ENCODE measurements at places on chromosomes 2 and 18. TPM values are rescaled to one million over a fixed set of nuclear protein-coding genes. Genes with fewer than 3 reads are reported as not detected.

The GAL3ST2 gene
- polyA plus RNA-seq: not detected

The C1QL2 gene
- polyA plus RNA-seq: not detected

GRCh38 chr2:37843556-37843955 lies 81.5 kb upstream of the RMDN2 start:
- H3K36me3 ChIP-seq: no peaks in the 10 kb centered on the region
- peaks cover 5% of the 10 kb centered on the region for H3K27me3 ChIP-seq
- peaks cover 3% of the 10 kb centered on the region for H3K4me1 ChIP-seq
- no peak for DNase-seq
- H3K27ac ChIP-seq: no peak overlapping the region
- H3K4me3 ChIP-seq: no peak overlapping the region

- peaks cover 29% of the 10 kb centered on the region for H3K36me3 ChIP-seq
- peaks cover 18% of the 10 kb centered on the region for H3K4me1 ChIP-seq
- no peaks in the 10 kb centered on the region for H3K27me3 ChIP-seq
- peak overlapping the region; percentile 39 for H3K27ac ChIP-seq
Observed at GRCh38 chr2:218722876-218723785, 12.5 kb downstream of the TTLL4 start.

DNA sequence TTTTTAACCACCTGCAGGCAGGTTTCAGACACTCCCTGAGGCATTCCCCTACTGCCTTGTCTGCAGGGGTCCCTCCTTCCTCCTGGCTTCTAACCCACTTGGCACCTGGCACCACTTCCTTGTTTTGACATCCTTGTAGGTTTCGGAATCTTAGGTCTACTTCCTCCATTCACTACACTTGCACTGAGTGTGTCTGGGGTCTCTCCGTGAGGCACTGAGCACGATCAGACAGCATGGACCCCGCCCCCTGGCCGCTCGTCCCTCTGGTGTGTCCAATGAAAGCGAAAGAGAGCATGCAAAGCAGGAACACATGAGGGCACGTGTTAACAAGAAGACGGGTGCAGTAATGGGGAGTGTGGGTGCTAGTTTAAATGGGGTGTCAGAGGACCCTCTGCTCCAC lies 63.8 kb downstream of the HAUS1 start:
- H3K36me3 ChIP-seq: no peaks in the 10 kb centered on the region
- peak overlapping the region; percentile 96 for H3K27ac ChIP-seq
- DNase-seq: peak; percentile 90

The ANKAR gene
- polyA plus RNA-seq: 30.9 TPM

GRCh38 chr2:108594132-108594981 lies 60.1 kb downstream of the LIMS1 start:
- no peaks in the 10 kb centered on the region for H3K27me3 ChIP-seq
- no peak for DNase-seq
- H3K4me3 ChIP-seq: no peak overlapping the region

The CENPA gene
- polyA plus RNA-seq: not detected

DNA sequence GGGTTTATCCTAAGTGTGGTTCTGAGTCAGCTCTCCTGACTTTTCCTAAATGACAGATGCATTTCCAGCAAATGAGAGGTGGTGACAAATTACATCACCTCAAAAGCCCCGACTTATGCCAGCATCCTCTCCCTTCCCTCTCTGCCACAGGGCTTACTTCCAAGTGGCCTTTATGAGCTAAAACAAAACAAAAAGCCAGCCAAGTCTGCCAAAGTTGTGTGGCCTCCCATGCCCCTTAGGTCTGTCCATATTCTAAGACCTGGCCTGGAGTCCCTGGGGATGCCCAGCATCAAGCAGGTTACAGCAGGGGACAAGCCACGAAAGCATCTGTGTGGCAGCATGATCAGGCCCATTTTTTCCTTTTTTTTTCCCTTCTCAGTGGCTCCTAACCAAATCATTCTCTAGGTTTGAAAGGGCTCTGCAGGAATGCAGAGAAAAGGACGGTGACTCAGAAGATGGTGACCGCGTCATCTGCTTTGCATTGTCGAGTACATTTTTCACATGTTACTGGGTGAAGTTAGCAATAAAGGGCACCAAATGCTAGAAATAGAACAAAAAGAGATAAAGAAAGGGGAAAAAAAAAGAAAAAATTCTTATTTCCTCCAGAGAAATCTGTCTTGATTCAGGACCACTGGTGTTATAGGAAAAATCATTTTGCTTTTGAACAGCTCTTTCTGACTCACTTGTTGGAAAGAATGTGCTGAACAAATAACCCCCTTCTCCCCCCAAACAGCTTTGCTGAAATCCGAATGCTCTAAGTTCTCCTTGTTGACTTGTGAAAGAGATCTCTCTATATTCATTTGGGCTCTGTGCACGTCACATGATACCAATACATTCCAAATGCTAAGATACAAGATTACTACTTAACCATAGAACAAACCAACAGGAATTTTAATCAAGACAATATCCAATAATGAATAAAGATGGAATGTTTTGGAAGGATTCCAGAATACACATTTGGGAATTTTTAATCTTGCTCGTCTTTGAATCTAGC lies 178.7 kb downstream of the EN1 start:
- no peaks in the 10 kb centered on the region for H3K36me3 ChIP-seq
- no peak overlapping the region for H3K4me3 ChIP-seq
- no peaks in the 10 kb centered on the region for H3K4me1 ChIP-seq
- no peak for DNase-seq
- H3K27me3 ChIP-seq: no peaks in the 10 kb centered on the region

The OR6B2 gene
- polyA plus RNA-seq: not detected

The PROKR1 gene
- not detected for polyA plus RNA-seq

DNA sequence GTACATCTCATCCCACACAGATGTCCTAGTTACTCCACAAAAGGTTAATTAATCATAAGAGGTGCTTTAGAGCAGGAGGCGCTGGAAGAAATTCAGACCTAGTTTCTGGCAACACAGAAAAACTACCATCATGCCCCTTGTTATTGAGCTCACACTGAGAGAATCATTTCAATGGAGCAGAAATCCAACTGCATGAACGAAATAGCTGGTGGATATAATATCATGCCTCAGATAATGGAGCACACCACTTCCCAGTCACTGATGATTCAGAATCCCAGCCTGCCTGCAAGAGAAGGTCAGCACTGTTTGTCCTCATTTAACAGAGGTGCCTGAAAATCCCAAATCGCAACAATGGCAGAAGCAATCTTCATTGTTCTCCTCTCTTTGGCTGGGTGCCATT lies 125.8 kb upstream of the CREB1 start:
- H3K4me3 ChIP-seq: no peak overlapping the region
- H3K27me3 ChIP-seq: no peaks in the 10 kb centered on the region
- DNase-seq: no peak
- H3K36me3 ChIP-seq: peaks cover 9% of the 10 kb centered on the region
- no peak overlapping the region for H3K27ac ChIP-seq

DNA sequence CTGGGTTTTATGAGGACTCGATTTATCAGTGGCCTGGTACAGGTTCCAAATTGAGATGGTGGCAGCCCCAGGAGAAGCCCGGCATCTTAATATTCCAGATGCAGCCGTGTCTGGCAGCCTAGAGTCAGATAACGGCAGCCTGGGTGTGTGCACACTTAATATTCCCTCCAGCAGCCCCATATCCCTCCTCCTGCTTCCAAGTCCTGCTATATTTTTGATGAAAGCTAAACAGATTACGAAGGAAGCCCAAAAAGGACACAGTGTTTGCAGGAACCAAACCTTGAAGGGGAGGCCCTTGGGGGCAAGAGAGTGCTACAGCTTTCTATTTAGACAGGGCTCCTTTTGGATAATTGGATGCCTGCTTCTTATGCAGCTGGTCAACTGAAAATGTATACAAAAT lies 25.1 kb upstream of the ALK start:
- H3K27ac ChIP-seq: no peak overlapping the region
- H3K36me3 ChIP-seq: no peaks in the 10 kb centered on the region
- no peaks in the 10 kb centered on the region for H3K4me1 ChIP-seq
- peaks cover 16% of the 10 kb centered on the region for H3K27me3 ChIP-seq

DNA sequence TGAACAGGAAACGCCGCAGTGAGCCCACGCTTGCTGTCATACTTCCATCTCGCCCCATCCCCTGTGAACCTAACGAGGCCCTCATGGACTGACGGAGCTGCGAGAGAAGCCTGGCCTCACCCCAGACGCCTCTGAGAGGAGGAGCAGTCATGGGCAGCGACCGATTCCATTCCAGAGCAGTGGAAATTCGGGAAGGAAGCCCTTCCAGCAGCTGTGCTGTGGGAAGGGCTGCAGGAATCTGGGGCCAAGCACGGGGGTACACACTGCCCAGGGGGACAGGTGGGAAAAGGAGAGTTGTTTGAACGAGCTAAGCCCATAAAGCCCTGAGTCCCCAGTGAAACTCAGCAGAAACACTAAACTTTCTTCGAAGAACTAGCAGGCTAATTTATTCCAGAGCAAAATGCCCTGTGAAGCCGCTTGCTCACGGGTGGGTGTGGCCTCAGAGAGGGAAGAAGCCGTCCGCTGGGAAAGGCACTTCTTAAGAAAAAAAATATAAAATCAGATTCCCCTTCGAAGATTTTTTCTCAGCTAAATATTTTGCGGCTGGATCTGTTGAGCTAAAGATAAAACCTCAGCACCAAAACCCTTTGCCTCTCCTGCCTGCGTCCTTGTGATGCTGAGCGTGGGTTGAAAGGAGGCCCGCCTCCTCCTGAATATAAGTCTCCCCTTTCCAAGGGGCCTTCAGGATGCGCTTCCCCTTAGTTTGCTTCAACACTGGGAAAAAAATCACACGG lies 38.2 kb downstream of the ANKMY1 start:
- H3K27ac ChIP-seq: peak overlapping the region; percentile 86
- no peaks in the 10 kb centered on the region for H3K27me3 ChIP-seq
- DNase-seq: no peak
- H3K4me3 ChIP-seq: no peak overlapping the region
- peaks cover 22% of the 10 kb centered on the region for H3K36me3 ChIP-seq

- peaks cover 47% of the 10 kb centered on the region for H3K4me1 ChIP-seq
- DNase-seq: no peak
- peak overlapping the region; percentile 98 for H3K27ac ChIP-seq
- peak overlapping the region; percentile 90 for H3K4me3 ChIP-seq
- peaks cover 8% of the 10 kb centered on the region for H3K27me3 ChIP-seq
Observed at GRCh38 chr2:225042800-225043167, 516 bp upstream of the DOCK10 start.

- no peaks in the 10 kb centered on the region for H3K4me1 ChIP-seq
- no peak overlapping the region for H3K27ac ChIP-seq
- H3K4me3 ChIP-seq: no peak overlapping the region
- no peaks in the 10 kb centered on the region for H3K27me3 ChIP-seq
- H3K36me3 ChIP-seq: no peaks in the 10 kb centered on the region
Observed at GRCh38 chr2:223366566-223366965, 235.6 kb downstream of the SCG2 start.

The ARHGEF33 gene
- polyA plus RNA-seq: 0.30 TPM

GRCh38 chr2:105473011-105473410 lies 74.2 kb upstream of the FHL2 start:
- H3K27me3 ChIP-seq: no peaks in the 10 kb centered on the region
- DNase-seq: no peak
- H3K36me3 ChIP-seq: no peaks in the 10 kb centered on the region
- no peaks in the 10 kb centered on the region for H3K4me1 ChIP-seq
- H3K4me3 ChIP-seq: no peak overlapping the region
- no peak overlapping the region for H3K27ac ChIP-seq

DNA sequence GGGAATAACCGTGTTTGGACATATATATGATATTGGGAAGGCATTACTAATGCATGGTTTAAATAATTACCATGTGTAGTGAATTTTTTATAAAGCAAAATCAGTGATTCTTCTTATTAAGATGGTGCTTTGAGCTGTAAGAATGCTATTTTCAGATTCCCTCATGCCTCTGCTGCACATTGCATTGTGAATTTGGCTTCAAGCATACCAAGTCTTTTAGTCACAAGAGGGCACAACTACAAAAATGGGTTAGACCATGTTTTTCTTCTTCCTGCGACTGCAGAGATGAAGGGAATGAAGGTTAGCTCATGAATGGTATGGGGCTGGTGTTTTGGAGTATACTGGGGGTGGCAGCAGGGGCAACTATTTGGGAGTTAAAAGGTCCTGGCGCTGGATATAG lies 320.1 kb downstream of the SLC4A3 start:
- DNase-seq: no peak
- no peaks in the 10 kb centered on the region for H3K36me3 ChIP-seq
- no peak overlapping the region for H3K4me3 ChIP-seq
- H3K27me3 ChIP-seq: no peaks in the 10 kb centered on the region
- no peaks in the 10 kb centered on the region for H3K4me1 ChIP-seq
- no peak overlapping the region for H3K27ac ChIP-seq

The CCDC178 gene
- polyA plus RNA-seq: not detected

The DPP4 gene
- polyA plus RNA-seq: 0.11 TPM

The FOXD4L1 gene
- not detected for polyA plus RNA-seq

GRCh38 chr2:101756266-101756665 lies 58.8 kb downstream of the MAP4K4 start:
- no peak for DNase-seq
- no peaks in the 10 kb centered on the region for H3K27me3 ChIP-seq
- H3K36me3 ChIP-seq: no peaks in the 10 kb centered on the region

The SLC14A1 gene
- 3.8 TPM for polyA plus RNA-seq

GRCh38 chr2:48567671-48568070 lies 37.7 kb downstream of the STON1 start:
- H3K4me1 ChIP-seq: no peaks in the 10 kb centered on the region
- no peak overlapping the region for H3K27ac ChIP-seq
- H3K4me3 ChIP-seq: no peak overlapping the region
- peaks cover 4% of the 10 kb centered on the region for H3K27me3 ChIP-seq
- no peak for DNase-seq

The TUBB8B gene
- polyA plus RNA-seq: 0.54 TPM

The MLPH gene
- polyA plus RNA-seq: not detected

DNA sequence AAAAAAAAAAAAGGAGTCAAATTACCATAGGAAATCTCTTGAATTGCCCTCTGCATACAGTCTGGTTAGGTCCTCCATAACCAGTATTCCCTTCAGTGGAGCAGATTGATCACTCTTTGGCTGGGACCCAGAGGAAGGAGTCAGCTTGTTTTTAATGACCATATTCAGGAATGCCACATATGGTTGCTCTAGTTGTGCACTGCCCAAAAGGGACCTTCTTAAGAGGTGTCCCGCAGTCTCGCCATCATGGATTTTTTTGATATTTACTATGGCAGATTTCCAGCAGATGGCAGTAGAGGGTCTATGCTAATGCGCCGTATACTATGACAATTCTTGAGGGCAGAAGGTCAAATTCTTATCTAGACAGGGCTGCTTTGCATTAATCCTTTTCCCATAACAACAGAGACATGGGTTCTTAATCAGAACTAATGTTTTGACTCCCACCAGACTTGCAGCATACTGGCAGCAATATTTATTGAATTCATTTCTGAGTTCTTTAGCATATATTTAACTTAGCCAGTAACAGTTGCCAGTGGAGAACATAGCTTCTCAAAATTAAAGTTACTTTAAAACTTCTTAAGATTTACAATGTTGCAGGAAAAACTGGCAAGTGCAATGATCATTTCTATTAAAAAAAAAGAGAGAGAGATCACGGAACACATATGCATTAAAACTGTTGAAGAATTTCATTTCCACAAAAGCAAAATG lies 31.8 kb upstream of the INPP4A start:
- H3K36me3 ChIP-seq: no peaks in the 10 kb centered on the region
- H3K4me1 ChIP-seq: no peaks in the 10 kb centered on the region
- H3K4me3 ChIP-seq: no peak overlapping the region
- H3K27ac ChIP-seq: no peak overlapping the region
- peaks cover 15% of the 10 kb centered on the region for H3K27me3 ChIP-seq
- peak; percentile 54 for DNase-seq

The PTGR3 gene
- 14.7 TPM for polyA plus RNA-seq

GRCh38 chr2:152051436-152051835 lies 47.4 kb downstream of the CACNB4 start:
- H3K27me3 ChIP-seq: no peaks in the 10 kb centered on the region
- H3K36me3 ChIP-seq: no peaks in the 10 kb centered on the region
- H3K27ac ChIP-seq: no peak overlapping the region
- H3K4me3 ChIP-seq: no peak overlapping the region
- peaks cover 32% of the 10 kb centered on the region for H3K4me1 ChIP-seq

- no peak overlapping the region for H3K27ac ChIP-seq
- DNase-seq: no peak
- H3K27me3 ChIP-seq: no peaks in the 10 kb centered on the region
- H3K36me3 ChIP-seq: peaks cover 7% of the 10 kb centered on the region
- no peak overlapping the region for H3K4me3 ChIP-seq
- H3K4me1 ChIP-seq: peaks cover 5% of the 10 kb centered on the region
Observed at GRCh38 chr2:38794235-38794946, 16.4 kb downstream of the GEMIN6 start.
